ENCODE measurements at places on chromosomes 4 and X.

- no peak for DNase-seq
Measured at GRCh38 chrX:9535101-9535500, 70.2 kb downstream of the TBL1X start.

DNA sequence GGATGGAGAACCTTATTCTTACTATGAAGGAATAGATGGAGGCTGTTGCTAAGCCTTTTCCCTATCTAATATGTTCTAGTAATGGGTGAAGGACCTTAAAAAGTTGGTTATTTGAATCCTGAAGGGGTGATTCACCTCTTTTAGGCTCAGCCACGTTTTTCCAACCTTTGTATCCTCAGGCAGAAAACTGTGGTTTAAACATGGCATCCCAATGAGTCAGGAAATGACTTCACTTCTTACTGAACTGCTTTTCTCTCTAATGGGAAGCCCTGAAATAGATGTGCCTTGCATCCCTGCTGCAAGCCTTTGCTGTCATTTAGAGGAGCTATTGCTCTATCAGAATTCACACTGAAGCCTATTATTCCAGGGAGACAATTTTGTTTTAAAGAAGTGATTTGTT lies 191.0 kb upstream of the ARX start:
- peak; percentile 55 for DNase-seq

DNA sequence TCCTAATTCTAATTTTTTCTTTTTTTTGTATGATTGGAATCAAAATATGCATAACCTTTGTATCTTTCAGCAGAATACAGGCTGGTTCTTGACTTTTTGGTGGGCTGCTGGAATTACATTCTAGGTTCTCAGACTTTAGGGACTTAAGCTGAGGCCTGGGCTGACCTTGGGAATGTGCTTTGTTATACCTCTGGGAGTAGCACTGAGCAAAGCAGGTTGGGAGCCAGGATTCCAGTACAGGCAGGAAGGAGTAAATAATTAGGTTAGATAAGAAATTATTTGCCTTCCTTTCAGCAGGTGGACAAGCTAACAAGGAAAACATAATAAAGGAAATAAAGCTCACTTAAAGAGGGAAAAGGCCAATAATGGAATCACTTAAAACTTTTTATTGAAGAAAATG lies 49.9 kb upstream of the SLC4A4 start:
- no peak for DNase-seq

GRCh38 chr4:30719454-30720020 lies 632 bp upstream of the PCDH7 start:
- DNase-seq, result peak; percentile 47

GRCh38 chr4:3328814-3329663 lies 36.2 kb downstream of the RGS12 start:
- no peak for DNase-seq

GRCh38 chrX:130772776-130773143 lies 130.2 kb downstream of the ENOX2 start:
- no peak for DNase-seq

- DNase-seq, result no peak
Measured at GRCh38 chr4:664713-665231, 9.3 kb downstream of the ATP5ME start.

- DNase-seq, result no peak
Measured at GRCh38 chr4:185113340-185113739, 29.7 kb upstream of the SLC25A4 start.

- no peak for DNase-seq
Measured at GRCh38 chr4:37864786-37865185, 26.1 kb upstream of the TBC1D1 start.

DNA sequence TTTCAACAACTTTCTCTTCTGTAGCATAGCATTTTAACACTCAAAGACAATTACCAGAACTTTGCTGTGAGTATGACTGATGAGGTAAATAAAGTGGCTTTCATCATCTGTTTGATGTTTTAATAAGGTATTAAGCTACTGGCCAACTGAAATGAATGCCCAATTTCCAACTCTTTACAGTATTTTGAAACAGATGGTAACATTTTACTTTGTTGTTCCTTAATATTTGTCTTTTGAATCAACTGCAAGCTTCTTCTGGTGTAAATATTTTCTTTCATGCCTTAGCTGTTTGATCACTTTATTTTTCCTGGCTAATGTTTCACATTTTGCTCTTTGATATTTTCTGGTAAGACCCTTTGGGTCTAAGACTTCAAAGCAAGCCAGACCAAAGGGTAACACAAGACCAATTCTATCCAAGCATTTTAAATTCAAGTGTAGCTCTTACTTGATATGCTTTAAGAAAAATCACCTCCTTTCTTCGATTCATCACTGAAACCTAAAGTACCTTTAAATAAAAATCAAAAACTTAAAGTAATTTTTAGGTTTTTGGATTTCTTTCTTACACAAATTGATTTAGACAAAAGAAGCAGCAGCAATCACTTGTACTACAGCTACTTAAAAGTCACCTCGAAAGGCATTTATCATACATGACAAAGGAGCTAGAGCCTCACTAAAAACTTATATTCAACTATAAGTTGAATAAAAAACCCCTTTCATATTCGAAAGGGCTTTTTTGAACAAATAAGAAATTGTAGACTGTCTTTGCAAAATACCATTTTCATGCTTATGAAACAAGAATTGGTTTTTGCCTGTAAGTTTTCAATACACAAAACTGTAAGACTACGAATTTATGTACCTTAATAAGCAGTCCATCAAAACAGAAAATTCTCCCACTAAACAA lies 57.6 kb downstream of the TBCK start:
- DNase-seq, result no peak

DNA sequence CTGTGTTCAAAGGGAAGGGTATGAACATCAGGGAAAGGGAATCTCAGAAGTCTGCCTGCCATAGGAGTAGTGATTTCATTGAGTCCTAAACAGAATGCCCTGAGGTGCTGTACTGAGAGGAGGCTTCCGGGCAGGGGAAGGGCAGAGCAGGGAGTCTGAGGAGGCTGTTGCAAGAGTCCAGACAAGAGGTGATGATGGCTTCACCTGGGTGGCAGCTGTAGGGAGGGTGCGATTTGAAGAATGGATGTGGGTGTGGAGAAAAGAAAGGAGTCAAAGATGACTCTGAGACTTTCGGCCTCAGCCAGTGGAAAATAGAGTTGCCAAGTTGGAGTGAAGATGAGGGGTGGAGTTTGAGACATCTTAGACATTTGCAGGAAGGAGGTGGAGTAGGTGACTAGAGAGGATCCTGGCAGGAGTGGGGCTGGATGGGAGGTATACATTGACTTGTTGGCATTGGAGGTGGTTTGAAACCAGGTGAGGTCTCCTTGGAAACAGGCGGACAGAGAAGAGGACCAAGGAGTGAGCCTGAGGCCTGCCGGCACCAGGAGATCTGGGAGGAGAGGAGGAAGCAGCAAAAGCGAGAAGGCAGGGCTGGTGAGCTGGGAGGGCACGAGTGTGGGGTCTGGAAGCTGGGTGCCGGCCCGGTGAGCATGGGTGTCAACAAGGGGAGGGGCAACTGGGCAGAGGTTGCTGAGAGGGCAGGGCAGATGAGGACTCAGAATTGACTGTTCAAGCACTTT lies 24.2 kb downstream of the TBC1D14 start:
- no peak for DNase-seq

- peak; percentile 62 for DNase-seq
Measured at GRCh38 chr4:53055274-53055673, 193.2 kb downstream of the RASL11B start.

DNA sequence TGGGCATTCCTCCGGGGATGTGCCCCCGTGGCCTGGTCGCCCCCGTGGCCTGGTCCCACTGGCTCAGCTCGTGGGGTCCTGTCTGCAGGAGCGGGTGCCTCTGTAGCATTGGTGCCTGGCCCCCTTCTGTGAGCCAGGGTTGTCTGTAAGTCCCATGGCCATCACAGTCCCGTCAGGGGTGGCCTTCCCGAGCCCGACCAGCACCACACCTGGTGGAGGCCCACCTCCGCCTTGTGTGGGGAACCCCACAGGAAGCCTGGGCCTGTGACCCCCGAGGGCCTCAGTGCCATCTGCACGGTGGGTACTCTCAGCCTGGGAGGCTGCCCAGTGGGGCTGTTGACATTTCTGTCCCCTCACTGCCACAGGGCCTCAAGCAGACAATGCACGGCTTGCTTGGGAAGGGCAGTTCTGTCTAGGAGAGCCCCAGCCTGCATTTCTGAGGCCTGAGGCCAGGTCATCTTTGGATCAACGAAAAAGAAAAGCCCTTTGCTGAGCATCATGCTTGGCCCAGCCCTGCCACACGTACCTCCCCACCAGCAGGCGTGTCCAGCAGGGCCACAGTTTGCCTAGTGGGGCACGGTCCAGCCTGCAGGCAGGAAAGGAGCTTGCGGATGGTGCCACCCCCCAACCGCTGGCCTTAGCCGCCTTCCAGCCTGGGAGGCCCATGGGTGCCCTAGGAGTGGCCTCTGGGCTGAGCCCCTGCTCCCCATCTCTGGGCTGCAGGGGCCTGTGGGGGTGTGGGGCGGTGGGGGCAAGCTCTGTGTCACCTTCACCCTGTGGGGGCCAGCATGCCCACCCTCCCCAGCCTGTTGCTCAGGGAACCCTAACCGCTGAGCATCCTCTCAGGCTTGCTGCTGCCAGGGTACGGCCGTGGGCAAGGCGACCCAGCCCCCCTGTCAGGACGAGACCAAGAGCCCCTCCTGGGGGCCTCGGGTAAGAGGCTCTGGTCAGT lies 23.2 kb downstream of the NKX1-1 start:
- no peak for DNase-seq

DNA sequence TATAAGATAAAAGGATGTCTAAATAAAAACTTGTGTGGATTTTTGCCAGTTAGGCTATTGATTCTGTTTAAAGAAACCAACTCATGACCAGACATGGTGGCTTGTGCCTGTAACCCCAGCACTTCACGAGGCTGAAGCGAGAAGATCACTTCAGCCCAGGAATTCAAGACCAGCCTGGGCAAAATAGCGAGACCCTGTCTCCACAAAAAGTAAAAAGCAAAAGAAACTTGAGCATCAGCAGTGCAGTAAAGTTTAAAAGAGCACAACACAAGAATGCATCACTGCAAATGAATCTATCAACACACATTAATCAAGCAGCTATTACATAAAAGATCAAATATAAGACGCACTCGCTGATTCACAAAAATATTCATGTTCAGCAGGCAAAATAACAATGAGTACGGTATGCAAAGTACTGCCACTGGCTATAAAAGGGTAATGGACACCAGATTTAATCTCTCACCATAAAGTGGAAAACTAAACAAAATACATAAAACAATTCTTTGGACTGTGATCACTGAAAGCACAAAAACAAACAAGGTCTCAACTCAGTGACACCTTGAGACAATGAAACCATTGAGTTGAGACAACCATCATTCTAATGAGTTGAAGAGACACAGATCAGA lies 41.3 kb downstream of the LRBA start:
- no peak for DNase-seq

DNA sequence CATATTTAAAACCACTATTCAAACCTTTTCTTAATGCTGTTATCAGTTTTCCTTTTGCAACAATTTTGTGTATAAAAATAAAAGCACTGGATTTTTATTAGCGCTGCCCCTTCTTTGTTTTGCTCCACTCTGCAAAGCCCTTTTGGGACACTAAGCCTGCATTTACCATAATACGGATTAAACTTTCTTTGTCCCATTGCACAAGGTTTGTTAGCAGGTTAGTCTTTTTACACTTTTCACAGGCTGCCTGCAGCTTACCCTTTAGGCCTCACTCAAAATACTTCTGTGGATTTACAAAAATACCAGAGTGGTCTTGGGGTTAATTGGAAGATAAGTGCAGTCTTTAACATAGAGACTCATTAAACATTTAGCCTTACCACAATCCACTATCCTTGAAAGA lies 35.7 kb upstream of the MAB21L2 start:
- no peak for DNase-seq

DNA sequence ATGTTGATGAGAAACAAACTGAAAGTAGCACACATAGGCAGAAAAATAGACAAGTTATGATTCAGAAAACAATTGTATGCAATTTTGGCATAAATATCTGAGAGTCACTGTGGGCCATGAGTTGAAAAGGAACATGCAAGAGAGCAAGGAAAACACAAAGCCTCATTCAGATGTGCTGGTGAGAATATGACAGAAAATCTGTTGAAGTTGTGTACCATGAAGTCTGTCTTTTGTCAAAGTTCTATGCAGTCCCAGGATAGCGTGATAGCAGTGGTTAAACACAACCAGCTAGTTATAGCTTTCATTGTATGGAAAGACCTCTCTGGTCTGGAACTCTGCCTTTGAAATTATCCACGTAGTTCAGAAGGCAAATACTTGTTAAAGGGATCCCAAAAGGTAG lies 53.0 kb downstream of the TMEM154 start:
- no peak for DNase-seq

DNA sequence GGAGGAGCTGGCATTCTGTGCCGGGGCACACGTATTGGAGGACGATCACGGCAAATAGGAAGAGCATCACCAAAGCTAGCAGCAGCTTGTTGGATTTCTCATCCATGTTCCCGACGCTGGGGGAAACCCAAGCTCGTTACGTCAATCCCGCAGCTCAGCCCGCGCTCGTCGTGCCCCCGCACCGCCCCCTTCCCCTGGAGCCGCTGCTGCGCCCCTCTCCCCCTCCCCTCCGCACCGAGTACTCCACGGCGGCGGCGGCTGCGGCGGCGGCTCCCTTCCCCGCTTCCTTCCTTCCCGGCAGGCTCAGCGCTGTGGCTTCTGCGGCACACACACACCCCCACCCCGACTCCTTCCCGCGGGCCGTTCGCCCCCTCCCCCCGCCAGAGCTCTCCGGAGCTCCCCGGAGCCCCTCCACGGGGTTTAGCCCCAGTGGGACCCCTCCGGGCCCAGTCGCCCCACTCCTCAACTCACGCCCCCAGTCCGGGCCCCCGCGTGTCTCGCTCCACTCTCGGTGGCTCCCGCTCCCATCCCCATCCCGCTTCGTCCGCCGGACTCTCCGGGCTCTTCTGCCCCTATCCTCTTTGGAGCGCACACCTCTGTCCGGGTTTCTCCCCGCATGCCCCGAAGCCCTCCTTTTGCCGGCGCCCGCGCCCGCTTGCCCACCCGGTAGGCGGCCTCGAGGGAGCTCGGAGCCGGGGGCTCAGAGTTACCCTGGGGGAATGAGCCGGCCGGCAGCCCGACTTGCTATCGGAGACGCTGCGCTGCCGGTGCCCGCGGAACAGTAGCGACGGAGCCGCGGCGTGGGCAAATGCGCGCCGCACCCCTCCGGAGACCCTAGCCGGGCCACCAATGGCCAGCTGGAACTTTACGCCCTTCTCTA lies 978 bp downstream of the HS6ST2 start:
- DNase-seq, result no peak

- no peak for DNase-seq
Measured at GRCh38 chr4:107908377-107908776, 23.0 kb upstream of the CYP2U1 start.

GRCh38 chrX:24231641-24232179 lies 82.2 kb downstream of the SUPT20HL2 start:
- DNase-seq, result no peak
